Caki2 (cell line): ENCODE measurements at places on chromosomes 16 and 17. TPM values are rescaled to one million over a fixed set of nuclear protein-coding genes. Genes with fewer than 3 reads are reported as not detected.

DNA sequence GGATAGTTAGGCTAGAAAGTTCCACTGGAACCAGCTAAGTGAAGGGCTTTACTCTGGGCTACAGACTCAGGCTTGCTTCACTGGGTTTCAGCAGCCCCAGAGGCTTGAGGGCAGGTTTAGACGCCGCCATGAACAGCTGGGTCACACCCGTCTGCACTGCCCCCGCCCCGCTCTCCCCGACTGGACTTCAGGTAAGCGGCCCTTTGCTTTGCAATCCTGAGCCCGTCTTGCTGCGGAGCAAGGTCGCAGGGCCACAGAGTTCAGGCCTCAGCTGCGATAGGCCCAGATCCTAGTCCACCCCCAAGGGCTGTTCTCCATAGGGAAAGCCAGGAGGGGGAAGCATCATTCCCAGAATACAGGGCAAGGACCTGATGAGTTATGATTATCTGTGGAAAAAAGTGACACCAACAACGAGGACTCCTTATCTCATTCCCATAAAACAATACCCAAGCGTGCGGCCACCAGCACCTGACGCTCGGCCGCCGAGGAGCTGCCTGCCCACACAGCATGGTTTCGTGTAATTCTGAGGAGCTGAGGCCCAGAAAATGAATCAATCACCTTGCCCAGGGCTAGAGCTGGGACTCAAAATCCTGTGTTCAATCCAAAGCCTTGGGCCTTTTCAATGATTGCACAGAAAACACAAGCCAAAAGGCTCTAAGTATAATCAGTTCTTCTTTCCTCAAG is 20.4 kb downstream of the MEAK7 start:
- DNase-seq = no peak

DNA sequence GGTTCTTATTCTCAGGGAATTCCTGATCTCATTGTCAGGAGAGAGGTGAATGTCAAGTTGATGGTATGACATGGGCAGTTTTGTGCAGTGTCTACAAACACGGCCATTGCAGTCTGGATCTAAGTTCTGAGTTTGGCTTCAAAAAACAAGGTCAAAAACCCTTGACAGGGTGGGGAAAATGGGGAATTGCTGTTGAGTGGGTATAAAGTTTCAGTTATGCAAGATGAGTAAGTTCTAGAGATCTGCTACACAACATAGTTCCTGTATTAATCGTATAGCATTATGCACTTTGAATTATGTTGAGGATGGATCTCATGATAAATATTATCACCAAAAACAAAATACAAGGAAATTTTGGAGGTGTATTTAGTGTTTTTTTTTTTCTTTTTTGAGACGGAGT is 36.6 kb upstream of the CARMIL2 start:
- DNase-seq = no peak

- no peak for DNase-seq
These were observed 11.0 kb upstream of the UBE2I start for GRCh38 chr16:1298406-1298805.

DNA sequence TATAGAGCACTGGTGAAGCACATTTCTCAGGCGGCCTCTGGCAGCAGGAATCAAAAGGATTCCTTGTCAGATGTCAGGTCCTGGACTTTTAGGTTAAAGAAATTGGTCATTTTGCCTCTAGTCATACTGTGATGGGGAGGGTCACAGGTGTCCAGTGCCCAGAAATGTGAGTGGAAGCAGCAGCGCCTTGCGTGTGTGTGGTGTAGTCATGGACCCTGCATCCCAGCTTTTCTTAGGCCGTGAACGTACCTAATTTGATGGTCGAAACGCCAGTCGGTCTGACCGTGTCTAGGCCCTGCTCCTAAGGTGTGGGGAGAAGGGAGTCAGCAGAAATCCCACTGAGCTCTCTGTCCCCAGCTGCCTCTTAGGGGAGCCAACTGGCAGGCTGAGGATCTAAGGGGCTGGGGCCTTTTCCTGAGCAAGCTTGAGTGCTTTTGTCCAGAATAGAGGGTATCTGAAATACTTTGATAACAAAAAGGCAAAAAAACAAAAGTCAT is 32.0 kb downstream of the POLR3E start:
- DNase-seq = no peak

DNA sequence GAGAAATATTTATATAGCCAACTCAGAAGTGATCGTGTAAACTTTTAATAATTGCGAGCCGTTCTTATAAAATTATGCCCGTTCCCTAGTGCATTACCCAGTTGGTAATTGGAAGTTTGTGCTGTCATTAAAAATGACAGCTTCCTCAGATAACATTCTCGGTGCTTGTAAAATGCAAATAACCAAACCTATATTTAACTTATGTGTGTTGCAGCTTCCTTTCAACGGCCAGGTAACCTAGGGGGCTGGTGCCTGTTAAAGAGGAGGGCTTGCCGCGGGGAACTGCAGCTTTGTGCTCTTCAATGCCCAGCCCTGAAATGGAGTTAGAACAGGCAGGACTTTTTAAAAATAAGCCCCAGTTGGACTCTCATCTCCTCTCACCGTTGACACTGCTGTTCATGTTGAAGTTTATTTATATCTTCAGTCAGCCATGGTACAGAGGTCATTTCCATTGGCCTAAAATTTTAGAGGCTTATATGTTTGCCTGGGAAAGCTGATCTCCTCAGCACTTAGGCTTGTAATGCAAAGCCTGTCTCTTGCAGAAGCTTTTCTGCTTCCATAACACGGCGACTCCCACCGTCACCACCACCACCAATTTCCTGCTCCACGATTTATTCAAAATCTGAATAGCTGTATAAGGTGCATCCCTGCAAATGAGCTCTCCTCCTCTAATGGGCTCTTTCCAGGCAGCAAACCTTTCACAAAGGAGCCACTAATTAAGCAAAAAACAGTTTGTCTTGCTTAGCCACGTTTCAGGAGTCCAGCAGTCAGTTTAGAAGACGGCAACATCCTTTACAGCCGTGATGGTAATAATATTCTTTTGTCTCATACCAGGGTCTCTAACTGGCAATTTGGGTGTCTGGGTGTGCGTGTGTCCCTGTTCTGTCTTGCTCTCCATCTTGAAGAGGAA is 74.7 kb downstream of the RPA1 start:
- no peak for DNase-seq

DNA sequence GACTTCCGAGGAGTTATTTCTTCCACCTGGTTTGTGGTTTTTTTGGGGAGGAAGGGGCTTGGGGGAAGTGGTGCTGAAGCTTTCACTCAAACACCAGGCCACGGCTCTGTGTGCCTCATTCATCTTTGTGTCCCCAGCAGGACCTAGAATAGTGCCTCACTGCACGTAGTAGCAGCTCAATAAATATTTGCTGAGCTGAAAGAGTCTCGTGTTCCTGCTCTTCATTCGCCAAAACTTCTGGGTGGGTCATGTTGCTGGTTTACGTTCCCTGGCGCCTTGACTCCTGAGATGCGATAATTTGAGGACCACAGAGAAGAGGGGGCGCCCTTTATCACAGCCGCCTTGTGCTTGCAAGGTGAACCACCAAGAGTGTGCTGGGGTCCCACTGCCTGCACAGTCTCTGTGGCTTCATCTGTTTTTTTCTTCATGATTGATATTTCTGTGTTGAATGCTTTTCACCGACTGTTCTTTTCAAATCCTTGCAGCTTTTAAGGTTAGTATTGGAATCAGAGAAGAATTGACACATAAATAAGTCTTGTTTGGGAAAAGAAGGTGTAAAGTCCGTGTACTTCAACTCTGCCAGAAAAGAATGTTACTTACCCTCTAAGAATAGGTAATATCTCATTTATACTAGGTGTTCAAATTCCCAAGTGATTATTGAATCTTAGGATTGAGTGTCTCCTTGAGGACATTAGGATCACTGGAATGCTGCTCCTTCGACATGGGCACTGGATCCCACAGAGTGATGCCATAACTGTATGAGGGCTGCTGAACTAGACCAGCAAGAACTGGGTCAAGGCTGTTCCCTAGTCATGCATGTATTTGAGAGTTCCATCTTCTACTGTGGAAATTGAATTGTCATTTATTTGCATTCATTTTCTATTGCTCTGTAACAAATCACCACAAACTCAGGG is 92.7 kb upstream of the CLEC18A start:
- DNase-seq = no peak

DNA sequence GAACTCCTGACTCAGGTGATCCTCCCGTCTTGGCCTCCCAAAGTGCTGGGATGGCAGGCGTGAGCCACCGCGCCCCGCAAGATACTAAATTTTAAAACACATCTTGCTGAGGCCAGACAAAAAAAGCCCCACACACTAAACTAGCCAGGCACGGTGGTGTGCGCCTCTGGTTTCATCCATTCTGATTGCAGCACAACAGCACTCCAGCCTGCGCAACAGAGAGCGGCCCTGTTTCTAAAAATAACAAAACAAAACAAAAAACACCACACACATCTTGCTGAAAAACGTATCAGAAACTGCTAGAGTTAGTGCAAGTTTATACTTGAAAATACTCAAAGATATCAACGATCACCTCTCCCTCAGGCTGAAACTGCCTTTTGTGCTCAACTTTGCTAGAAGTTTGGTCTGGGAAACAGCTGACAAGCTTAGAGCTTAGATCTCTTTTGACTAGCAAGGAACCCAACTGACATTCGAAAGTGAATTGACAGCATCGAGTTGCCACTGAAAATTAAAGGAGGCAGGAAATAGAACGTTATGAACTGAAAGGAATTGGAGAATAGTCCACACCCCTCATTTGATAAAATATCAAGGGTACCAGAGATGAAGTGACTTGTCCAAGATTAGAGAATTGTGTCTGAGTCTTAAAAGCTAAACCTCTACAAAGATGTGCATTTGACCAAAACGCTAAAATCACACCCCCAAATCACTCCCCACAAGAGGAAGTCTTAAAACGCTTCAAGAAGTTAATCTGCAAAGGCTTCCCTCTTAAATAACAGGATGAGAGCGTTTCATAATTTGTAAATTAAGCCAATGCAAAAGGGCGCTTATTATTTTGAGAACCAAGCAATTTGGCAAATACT is 908 bp downstream of the COG4 start:
- DNase-seq = no peak

- peak; percentile 90 for DNase-seq
These were observed 500.2 kb downstream of the SHISA9 start for GRCh38 chr16:13401641-13402040.

The SYCE1L gene
- total RNA-seq = 2.0 and 18.5 TPM in 2 replicates

The NEUROD2 gene
- total RNA-seq = not detected in 2 replicates

The ATP2A3 gene
- 5.0 and 7.7 TPM in 2 replicates for total RNA-seq
